ENCODE measurements at places on chromosomes 6 and 20. TPM values are rescaled to one million over a fixed set of nuclear protein-coding genes. Genes with fewer than 3 reads are reported as not detected.

DNA sequence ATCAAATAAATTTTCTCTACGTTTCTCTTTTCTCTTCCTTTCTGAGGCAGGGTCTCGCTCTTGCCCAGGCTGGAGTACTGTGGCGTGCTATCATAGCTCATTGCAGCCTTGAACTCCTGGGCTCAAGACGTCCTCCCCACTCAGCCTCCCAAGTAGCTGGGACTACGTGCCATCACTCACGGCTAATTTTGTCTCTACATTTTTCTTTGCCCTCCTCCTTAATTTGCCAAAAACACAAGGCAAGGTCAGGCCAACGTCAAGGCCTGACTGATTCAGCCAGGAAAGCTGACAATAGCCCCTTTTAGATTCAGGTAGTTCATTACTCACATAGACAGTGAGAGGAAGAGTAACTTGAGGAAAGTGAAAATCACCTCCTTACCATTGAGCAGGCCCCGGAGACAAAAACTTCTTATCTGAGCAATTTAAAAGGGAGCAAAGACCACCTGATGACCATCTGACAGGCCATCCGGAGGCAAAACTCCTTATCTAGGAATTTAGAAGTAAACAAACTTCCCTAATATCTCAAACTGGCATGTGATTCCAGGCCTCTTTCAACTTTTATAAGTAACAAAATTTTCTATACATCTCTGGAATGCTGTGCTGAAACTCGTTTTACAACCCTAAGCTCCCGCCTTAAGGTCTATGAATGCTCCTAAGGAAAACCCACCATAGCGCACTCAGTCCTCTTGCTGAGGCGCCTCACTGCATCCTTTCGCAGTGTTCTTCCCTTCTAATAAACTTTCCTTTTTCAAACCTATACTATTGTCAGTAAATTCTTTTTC, 42.1 kb upstream of the SRPK1 start:
- no peaks in the 10 kb centered on the region for H3K36me3 ChIP-seq
- H3K27ac ChIP-seq: no peak overlapping the region
- no peak for DNase-seq
- no peaks in the 10 kb centered on the region for H3K27me3 ChIP-seq

Gene GRIK2
- 4.1 TPM for total RNA-seq

GRCh38 chr6:104940893-104941728, 15.8 kb upstream of the LIN28B start:
- peaks cover 15% of the 10 kb centered on the region for H3K4me1 ChIP-seq
- no peak overlapping the region for H3K27ac ChIP-seq
- DNase-seq: no peak
- H3K4me3 ChIP-seq: peak overlapping the region; percentile 47

Gene C6orf118
- total RNA-seq: not detected

GRCh38 chr6:159973406-159973805, 4.5 kb downstream of the IGF2R start:
- H3K4me3 ChIP-seq: no peak overlapping the region
- no peak overlapping the region for H3K27ac ChIP-seq
- no peak for DNase-seq
- no peaks in the 10 kb centered on the region for H3K27me3 ChIP-seq
- H3K36me3 ChIP-seq: no peaks in the 10 kb centered on the region
- peaks cover 47% of the 10 kb centered on the region for H3K4me1 ChIP-seq

- no peak overlapping the region for H3K4me3 ChIP-seq
- no peaks in the 10 kb centered on the region for H3K27me3 ChIP-seq
- no peak overlapping the region for H3K27ac ChIP-seq
- H3K4me1 ChIP-seq: no peaks in the 10 kb centered on the region
These were observed 645.6 kb downstream of the PHF3 start for GRCh38 chr6:64281167-64281566.

GRCh38 chr20:36173451-36173933, 19.0 kb downstream of the EPB41L1 start:
- H3K4me1 ChIP-seq: no peaks in the 10 kb centered on the region
- no peaks in the 10 kb centered on the region for H3K27me3 ChIP-seq
- H3K27ac ChIP-seq: no peak overlapping the region
- peaks cover 17% of the 10 kb centered on the region for H3K36me3 ChIP-seq

DNA sequence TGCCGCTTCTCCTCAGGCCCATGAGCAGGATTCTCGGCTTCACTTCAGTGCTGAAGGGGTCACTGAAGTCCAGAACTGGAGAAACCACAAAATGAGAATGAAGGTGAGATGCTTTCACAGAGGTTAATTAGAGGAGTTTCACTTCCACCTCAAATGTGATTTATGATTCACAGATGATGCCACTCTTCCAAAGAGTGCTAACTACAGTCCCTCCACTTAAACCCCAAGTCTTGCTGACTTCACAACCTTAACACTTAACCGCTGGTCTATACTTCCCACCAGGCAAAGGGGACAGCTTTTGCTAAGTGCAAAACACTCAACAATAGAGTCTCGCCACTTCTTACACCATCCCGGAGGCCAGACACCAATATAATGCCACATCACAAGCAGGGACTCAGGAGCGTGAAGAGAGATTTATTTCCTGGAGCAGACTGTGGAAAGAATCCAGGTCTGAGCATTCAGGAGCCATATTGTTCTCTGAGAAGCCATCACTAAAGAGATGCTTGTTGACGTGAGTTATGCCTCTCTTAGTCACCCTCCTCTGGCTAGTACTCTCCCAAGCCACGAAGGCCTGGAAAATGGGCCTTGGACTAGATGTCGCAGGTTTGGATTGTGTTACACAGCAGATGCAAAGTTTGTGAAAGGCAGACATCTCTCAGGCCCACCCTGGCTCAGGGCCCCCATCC, 24.4 kb downstream of the RRAGD start:
- DNase-seq: no peak
- H3K36me3 ChIP-seq: no peaks in the 10 kb centered on the region
- H3K27ac ChIP-seq: no peak overlapping the region
- H3K4me1 ChIP-seq: peaks cover 6% of the 10 kb centered on the region
- H3K4me3 ChIP-seq: no peak overlapping the region
- H3K27me3 ChIP-seq: no peaks in the 10 kb centered on the region

Gene TMEM30A
- 30.5 TPM for total RNA-seq

GRCh38 chr20:42603655-42604054, 586.1 kb downstream of the PTPRT start:
- no peaks in the 10 kb centered on the region for H3K27me3 ChIP-seq
- no peak for DNase-seq

DNA sequence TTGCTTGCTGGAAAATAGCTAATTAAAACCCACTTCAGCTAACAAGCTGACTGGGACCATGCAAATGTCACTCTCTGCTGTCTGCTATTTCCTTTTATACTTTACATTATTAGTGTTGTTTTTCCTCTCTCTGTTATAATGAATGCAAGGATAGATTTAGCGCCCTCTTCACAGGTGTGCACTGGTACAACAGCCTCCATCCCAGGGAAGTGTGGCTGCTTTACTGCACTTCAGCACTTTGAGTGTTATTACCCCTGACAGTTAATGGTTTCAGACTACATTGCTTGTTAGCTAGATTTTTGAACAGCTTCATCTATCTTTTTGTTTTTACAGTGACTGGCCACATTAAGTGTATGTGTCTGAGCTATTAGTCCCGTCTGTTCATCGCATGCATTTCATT, 405.7 kb downstream of the RNF144B start:
- H3K36me3 ChIP-seq: no peaks in the 10 kb centered on the region
- no peak for DNase-seq
- no peaks in the 10 kb centered on the region for H3K4me1 ChIP-seq
- H3K27me3 ChIP-seq: no peaks in the 10 kb centered on the region

DNA sequence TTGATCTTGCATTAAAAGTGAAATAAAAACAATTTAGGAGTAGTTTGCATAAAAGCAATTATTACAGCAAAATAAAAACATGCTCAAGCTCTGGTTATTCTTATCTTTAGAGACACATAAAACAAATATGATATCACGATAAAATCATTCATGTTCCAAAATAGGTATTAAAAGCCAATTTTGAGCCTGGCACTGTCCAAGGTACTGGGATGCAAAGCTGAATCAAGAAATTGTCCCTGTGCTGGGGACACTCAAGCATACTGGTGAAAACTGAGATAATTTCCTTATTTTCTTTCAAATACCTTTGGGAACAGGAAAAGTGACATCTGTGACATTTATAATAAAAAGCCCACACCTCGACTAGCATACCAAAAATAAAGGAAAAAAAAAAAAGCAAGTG, 931 bp upstream of the MTCL3 start:
- H3K27ac ChIP-seq: no peak overlapping the region
- H3K27me3 ChIP-seq: peaks cover 74% of the 10 kb centered on the region
- no peak for DNase-seq
- H3K4me3 ChIP-seq: no peak overlapping the region
- H3K36me3 ChIP-seq: no peaks in the 10 kb centered on the region

- H3K36me3 ChIP-seq: no peaks in the 10 kb centered on the region
- H3K27me3 ChIP-seq: no peaks in the 10 kb centered on the region
- no peak overlapping the region for H3K4me3 ChIP-seq
- H3K27ac ChIP-seq: no peak overlapping the region
- H3K4me1 ChIP-seq: no peaks in the 10 kb centered on the region
These were observed 140.1 kb upstream of the SNX9 start for GRCh38 chr6:157682856-157683481.

- no peak for DNase-seq
- peaks cover 28% of the 10 kb centered on the region for H3K4me1 ChIP-seq
- no peaks in the 10 kb centered on the region for H3K36me3 ChIP-seq
- no peaks in the 10 kb centered on the region for H3K27me3 ChIP-seq
- no peak overlapping the region for H3K27ac ChIP-seq
These were observed 537.5 kb downstream of the QKI start for GRCh38 chr6:163952005-163952404.

Gene SAPCD1
- total RNA-seq: 9.3 TPM

Gene NKX2-2
- total RNA-seq: not detected

- no peak overlapping the region for H3K27ac ChIP-seq
- no peaks in the 10 kb centered on the region for H3K27me3 ChIP-seq
- H3K4me3 ChIP-seq: no peak overlapping the region
- H3K36me3 ChIP-seq: no peaks in the 10 kb centered on the region
- no peak for DNase-seq
These were observed 66.5 kb downstream of the ADTRP start for GRCh38 chr6:11711984-11712711.

DNA sequence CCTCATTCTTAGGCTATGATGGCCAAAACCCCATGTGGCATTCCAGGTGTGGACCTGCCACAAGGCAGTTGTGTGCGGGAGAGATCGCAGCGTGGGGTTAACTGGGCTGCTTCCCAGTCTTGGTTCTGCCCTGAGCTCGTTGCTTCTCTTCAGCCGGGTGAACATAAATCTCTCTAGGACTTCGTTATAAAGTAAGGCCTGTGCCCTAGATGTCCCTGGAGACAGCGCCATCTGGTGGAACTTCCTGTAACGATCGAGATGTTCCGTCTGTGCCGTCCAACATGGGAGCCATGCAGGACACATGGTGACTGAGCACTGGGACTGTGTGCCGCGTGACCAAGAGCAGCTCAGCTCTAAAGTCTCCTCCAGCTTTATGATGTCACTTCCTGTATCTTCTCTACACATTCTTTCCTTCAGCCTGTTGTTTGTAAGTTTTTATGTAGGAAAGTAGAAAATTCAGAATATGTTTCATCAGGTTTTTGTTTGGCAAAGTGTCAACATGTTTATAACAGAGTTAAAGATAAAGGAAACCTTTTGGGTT, 26.8 kb upstream of the RPP40 start:
- DNase-seq: peak; percentile 89
- peaks cover 44% of the 10 kb centered on the region for H3K4me1 ChIP-seq
- no peaks in the 10 kb centered on the region for H3K27me3 ChIP-seq
- H3K4me3 ChIP-seq: no peak overlapping the region
- H3K27ac ChIP-seq: no peak overlapping the region

DNA sequence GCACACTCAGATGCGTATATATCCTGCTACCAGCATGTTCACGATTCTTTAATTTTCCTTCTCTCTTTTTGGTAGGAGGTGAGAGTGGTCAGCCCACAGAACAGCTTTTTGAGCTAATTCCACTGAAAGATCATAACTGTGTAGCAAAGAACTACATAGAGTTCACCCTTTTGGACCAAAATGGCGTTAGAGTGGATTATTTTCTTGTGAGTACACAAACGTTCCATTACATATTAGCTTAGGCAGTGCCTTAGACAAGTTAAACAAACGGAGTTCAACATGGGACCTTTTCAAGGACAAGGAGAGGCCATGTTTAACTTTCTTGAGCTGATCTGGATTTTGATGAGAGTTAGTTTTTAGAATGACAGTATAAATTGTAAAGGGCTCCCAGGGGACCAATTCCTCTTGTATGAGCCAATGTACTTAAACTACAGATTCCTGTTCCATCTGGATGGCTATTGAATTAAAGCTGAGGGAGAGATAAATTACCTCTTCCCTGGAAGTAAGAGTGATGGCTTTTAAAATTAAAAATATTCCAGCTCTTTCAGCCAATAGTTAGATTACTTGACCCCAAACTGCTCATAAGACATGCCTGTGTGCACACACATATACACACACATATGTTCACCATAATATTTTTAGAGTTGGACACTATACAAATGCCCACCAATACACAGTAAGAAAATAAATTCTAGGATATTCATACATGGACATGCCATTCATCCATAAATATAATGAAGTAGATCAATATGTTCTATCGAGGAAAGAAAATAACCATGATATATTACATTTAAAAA, 25.6 kb upstream of the ARMH2 start:
- H3K36me3 ChIP-seq: no peaks in the 10 kb centered on the region
- DNase-seq: no peak
- H3K27me3 ChIP-seq: no peaks in the 10 kb centered on the region
- H3K4me1 ChIP-seq: peaks cover 8% of the 10 kb centered on the region
- H3K4me3 ChIP-seq: no peak overlapping the region

DNA sequence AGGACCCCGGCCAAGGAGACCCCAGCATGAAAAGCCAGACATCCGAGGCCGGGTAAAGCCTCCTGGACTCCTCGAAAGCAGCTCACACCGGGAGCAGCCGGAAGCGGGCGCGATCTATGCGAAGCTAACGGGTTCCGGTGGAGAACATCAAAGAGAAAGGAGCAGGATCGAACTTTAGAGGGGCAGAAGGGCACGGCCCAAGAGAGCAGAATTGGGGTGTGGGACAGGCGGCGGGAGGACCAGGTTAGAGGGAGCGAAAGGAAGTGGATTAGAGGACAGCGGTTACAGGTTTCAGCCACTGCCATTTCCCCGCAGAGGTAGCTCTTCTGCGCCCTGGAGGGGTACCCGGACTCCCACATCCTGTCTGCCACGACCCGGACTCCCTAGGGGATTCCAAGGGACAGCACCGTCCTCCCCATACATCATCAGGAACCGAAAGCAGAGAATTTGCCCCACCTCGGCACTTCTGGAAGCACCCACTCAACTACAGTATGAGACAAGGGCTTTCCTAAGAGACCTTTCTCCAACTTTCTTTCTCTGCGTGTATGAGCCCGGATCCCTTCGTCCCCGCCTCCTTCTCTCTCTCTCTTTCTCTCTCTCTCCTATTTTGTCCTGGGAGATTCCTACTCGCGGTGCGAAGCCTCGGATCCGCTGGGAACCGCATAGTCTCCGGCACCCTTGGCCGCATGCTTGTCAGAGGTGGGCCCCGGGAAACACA, 507 bp upstream of the VGLL2 start:
- peaks cover 27% of the 10 kb centered on the region for H3K4me1 ChIP-seq
- H3K27ac ChIP-seq: no peak overlapping the region
- H3K4me3 ChIP-seq: peak overlapping the region; percentile 46
- peaks cover 83% of the 10 kb centered on the region for H3K27me3 ChIP-seq

Gene PKHD1
- 0.52 TPM for total RNA-seq
